ENCODE measurements at places on chromosomes 2 and 18.
A peak's percentile ranks its signal among the peaks of the same experiment; 100 is the strongest.

GRCh38 chr2:31522786-31523185 is 58.0 kb downstream of the SRD5A2 start:
- H3K27me3 ChIP-seq: peaks cover 46% of the 10 kb centered on the region
- H3K27ac ChIP-seq: no peak overlapping the region
- H3K36me3 ChIP-seq: no peaks in the 10 kb centered on the region

DNA sequence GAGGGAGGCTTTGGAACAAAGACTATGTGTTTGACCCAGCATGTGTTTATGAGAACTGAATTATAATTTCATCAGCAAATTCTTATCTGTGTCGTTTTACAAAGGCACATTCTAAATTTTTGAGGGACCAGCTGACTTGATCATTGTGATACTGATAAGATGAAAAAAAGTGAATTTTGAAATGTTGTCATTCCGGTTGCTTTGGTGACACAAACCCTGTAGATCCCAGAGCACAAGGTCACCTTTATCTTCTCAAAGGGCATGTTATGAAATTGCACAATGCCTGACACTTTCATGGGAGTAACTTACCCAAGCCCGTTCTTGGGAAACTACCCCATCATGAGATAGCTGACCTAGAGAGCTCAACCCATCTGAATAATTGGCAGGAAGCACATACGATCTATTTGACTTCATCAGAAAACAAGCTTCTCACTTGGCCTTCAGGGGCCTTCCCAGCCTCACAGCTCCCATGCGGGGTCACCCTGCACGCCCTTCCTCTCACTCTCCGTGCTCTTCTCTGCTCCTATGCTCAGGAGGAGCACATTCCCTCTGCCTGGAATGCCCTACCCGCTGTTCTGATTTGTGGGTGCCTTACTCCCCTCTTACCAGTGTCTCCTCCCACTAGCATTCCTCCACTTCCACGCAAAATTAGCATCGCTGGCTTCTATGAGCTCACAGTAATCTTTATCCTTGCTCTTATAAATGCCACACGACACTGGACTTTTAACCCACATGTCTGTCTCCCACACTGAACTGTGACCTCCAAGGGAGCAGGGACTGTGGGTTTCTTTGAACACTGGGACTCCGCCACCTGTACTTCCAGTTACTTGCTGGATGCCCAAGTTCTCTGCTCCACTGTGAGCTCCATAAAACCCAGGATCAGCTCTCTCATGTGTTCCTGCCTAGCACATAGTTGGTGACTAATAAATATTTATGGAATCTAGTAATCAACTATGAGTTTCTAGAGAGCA is 555.8 kb upstream of the ID2 start:
- H3K4me3 ChIP-seq: no peak overlapping the region
- H3K27me3 ChIP-seq: no peaks in the 10 kb centered on the region
- no peak for DNase-seq
- H3K4me1 ChIP-seq: no peaks in the 10 kb centered on the region
- H3K27ac ChIP-seq: no peak overlapping the region
- no peaks in the 10 kb centered on the region for H3K36me3 ChIP-seq

- no peak overlapping the region for H3K4me3 ChIP-seq
- no peak for DNase-seq
- no peaks in the 10 kb centered on the region for H3K4me1 ChIP-seq
- no peaks in the 10 kb centered on the region for H3K27me3 ChIP-seq
- no peaks in the 10 kb centered on the region for H3K36me3 ChIP-seq
These were observed 18.0 kb downstream of the LRP1B start for GRCh38 chr2:142112757-142113221.

DNA sequence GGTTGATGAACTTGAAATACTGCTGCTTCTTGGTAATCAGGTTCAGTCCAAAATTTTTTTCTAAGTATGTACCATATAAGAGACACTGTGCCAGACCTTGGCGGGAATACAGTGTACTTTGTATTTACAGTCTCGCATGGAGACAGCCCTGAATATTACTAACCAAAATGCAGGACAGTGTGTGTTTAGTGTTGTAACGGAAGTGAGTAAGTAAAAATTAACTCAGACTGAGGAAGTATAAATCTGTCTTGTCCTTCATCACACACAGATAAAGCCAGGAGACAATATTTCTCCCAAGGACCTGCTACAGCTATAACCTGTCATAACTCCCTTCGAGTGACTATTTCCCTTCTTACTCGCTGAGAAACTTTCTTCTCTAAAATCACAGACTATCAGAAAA is 76.9 kb downstream of the ACTR3 start:
- no peak for DNase-seq
- peak overlapping the region; percentile 24 for H3K27ac ChIP-seq
- H3K4me1 ChIP-seq: peaks cover 41% of the 10 kb centered on the region
- no peak overlapping the region for H3K4me3 ChIP-seq
- H3K36me3 ChIP-seq: no peaks in the 10 kb centered on the region

- no peak overlapping the region for H3K4me3 ChIP-seq
- H3K27me3 ChIP-seq: no peaks in the 10 kb centered on the region
- DNase-seq: no peak
- H3K27ac ChIP-seq: no peak overlapping the region
- H3K36me3 ChIP-seq: no peaks in the 10 kb centered on the region
- no peaks in the 10 kb centered on the region for H3K4me1 ChIP-seq
These were observed 62.9 kb downstream of the RPL31 start for GRCh38 chr2:101064868-101065549.

GRCh38 chr2:237154082-237154638 is 68.5 kb downstream of the COPS8 start:
- H3K27me3 ChIP-seq: peaks cover 20% of the 10 kb centered on the region
- H3K4me3 ChIP-seq: no peak overlapping the region
- H3K36me3 ChIP-seq: no peaks in the 10 kb centered on the region
- DNase-seq: peak; percentile 12
- H3K27ac ChIP-seq: no peak overlapping the region
- H3K4me1 ChIP-seq: no peaks in the 10 kb centered on the region

DNA sequence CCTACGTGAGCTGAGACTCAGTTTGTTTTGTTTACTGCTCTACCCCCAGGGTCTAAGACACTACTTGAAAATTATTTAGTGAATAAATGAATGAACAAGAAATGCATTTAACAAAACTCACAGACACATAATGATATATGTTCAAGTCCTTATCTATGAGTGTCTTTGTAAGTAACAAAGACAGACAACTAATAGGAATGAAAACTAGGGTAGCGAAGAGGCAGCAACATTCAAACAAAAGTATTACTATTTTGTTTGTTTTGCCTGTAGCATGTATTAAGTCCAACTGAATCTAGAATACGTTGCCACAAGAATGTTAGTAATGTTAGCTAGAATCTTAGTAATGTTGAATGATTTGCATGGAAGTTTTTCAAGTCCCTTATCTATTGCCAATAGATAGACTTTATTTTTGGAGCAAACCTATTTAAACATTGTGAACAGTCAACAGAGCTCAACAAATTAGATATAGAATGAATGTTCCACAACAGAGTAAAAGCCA is 144.8 kb upstream of the VWC2L start:
- H3K27me3 ChIP-seq: no peaks in the 10 kb centered on the region
- H3K4me1 ChIP-seq: no peaks in the 10 kb centered on the region
- no peak for DNase-seq
- H3K27ac ChIP-seq: no peak overlapping the region

- DNase-seq: no peak
- H3K4me3 ChIP-seq: no peak overlapping the region
These were observed 103.4 kb downstream of the ABI2 start for GRCh38 chr2:203431391-203432185.

DNA sequence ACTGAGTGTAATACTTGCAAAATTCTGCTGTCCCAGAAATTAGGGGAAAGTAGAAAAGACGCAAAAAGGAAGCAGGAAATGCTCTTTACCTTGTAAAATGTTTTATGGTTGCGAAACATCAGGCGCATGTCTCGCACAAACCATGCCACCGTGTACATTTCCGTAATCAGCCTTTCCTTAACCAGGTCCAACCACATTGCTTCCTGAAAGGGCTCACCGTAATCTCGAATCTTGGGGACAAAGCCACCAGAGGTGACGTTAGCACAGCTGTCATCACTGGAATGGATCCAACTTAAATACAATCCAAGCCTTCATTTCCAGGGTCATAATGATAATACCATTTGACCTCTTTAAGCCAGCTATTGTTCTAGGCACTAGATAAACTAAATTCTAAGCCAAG is 49.3 kb downstream of the SP110 start:
- peaks cover 32% of the 10 kb centered on the region for H3K36me3 ChIP-seq
- no peak for DNase-seq
- no peaks in the 10 kb centered on the region for H3K27me3 ChIP-seq
- no peaks in the 10 kb centered on the region for H3K4me1 ChIP-seq

- DNase-seq: no peak
- no peak overlapping the region for H3K4me3 ChIP-seq
- H3K27me3 ChIP-seq: no peaks in the 10 kb centered on the region
- peaks cover 12% of the 10 kb centered on the region for H3K4me1 ChIP-seq
- no peak overlapping the region for H3K27ac ChIP-seq
These were observed 160.9 kb downstream of the ZEB2 start for GRCh38 chr2:144358979-144359541.

- no peak overlapping the region for H3K27ac ChIP-seq
- H3K36me3 ChIP-seq: no peaks in the 10 kb centered on the region
- peaks cover 43% of the 10 kb centered on the region for H3K27me3 ChIP-seq
- no peak overlapping the region for H3K4me3 ChIP-seq
- peaks cover 8% of the 10 kb centered on the region for H3K4me1 ChIP-seq
These were observed 8.9 kb downstream of the TACR1 start for GRCh38 chr2:75190271-75190990.

GRCh38 chr2:177010861-177011260 is 201.7 kb upstream of the HNRNPA3 start:
- H3K27me3 ChIP-seq: peaks cover 15% of the 10 kb centered on the region
- no peak overlapping the region for H3K27ac ChIP-seq
- no peak for DNase-seq
- no peaks in the 10 kb centered on the region for H3K36me3 ChIP-seq

DNA sequence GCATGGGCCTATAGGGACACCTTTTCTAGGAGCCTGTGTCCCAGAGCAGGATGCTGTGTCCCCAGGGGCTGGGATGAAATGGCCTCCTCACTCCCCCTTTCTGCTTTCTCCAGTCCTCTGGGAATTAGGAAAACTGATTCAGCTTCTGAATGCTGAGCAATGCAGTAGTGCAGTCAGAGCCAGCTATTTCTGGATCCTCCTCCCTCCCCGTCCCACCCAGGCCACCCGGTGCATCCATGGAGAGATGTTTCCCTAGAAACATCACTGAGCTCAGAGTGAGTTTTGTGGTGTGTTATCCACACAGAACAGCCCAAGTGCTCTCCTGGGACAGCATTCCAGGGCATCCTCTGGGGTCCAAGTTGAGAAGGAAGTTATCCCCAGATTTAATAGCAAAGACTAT is 125.5 kb downstream of the LOXHD1 start:
- H3K27me3 ChIP-seq: peaks cover 17% of the 10 kb centered on the region
- H3K27ac ChIP-seq: no peak overlapping the region
- H3K4me3 ChIP-seq: no peak overlapping the region
- no peak for DNase-seq

- no peaks in the 10 kb centered on the region for H3K36me3 ChIP-seq
- no peak overlapping the region for H3K27ac ChIP-seq
- peaks cover 5% of the 10 kb centered on the region for H3K4me1 ChIP-seq
- H3K27me3 ChIP-seq: peaks cover 89% of the 10 kb centered on the region
These were observed 12.8 kb upstream of the GBX2 start for GRCh38 chr2:236180831-236181453.

- H3K4me3 ChIP-seq: no peak overlapping the region
- no peak overlapping the region for H3K27ac ChIP-seq
- H3K27me3 ChIP-seq: no peaks in the 10 kb centered on the region
- no peaks in the 10 kb centered on the region for H3K36me3 ChIP-seq
- no peaks in the 10 kb centered on the region for H3K4me1 ChIP-seq
These were observed 26.0 kb upstream of the AMMECR1L start for GRCh38 chr2:127911737-127912136.

- H3K27ac ChIP-seq: no peak overlapping the region
- no peak overlapping the region for H3K4me3 ChIP-seq
- no peaks in the 10 kb centered on the region for H3K4me1 ChIP-seq
- H3K27me3 ChIP-seq: peaks cover 29% of the 10 kb centered on the region
- no peaks in the 10 kb centered on the region for H3K36me3 ChIP-seq
- no peak for DNase-seq
These were observed 414.8 kb upstream of the ID2 start for GRCh38 chr2:8267048-8267447.

DNA sequence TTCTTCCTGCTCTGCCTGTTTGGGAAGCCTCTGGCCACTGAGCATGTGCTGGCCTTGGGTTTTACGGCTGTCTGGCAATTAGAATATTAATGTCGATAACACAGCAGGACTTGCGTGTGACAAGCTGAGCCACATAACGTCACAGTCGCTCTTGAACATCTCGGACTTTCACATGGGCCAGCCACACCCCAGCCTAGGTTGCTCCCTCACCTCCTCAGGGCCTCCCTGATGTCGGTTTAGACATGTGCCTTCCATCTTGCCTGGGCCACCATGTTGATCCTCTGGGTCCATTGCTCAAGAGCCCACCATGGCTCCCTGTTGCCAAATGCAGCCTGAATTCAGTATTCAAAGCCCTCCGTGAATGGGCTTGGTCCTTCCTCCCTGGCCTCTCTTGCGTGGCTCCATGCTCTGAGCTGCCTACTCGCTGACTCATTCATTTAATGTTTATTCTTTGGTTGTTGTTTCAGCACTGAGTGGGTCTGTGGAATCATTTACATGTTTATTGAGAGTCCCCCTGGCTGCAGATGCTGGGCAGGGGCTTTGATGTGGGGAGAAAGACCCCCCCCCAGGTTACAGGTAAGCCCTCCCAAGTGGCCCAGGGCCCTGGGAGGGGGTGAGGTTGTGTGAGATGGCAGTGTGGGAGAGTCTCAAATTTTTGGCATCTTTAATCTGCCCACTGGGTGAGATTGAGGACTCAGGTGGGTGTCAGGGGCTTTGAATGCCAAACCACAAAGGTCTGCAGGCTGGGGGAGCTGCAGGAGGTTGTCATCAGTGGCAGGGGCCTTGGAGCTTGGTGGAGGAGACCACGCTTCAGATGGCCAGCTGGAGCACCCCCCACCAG is 62.0 kb downstream of the ODC1 start:
- H3K4me3 ChIP-seq: no peak overlapping the region
- H3K27ac ChIP-seq: peak overlapping the region; percentile 97
- H3K4me1 ChIP-seq: peaks cover 62% of the 10 kb centered on the region
- no peaks in the 10 kb centered on the region for H3K36me3 ChIP-seq

- no peak overlapping the region for H3K4me3 ChIP-seq
- no peak for DNase-seq
- H3K4me1 ChIP-seq: no peaks in the 10 kb centered on the region
- H3K27me3 ChIP-seq: no peaks in the 10 kb centered on the region
- no peak overlapping the region for H3K27ac ChIP-seq
These were observed 358.2 kb upstream of the UBE2E3 start for GRCh38 chr2:180621941-180622918.

DNA sequence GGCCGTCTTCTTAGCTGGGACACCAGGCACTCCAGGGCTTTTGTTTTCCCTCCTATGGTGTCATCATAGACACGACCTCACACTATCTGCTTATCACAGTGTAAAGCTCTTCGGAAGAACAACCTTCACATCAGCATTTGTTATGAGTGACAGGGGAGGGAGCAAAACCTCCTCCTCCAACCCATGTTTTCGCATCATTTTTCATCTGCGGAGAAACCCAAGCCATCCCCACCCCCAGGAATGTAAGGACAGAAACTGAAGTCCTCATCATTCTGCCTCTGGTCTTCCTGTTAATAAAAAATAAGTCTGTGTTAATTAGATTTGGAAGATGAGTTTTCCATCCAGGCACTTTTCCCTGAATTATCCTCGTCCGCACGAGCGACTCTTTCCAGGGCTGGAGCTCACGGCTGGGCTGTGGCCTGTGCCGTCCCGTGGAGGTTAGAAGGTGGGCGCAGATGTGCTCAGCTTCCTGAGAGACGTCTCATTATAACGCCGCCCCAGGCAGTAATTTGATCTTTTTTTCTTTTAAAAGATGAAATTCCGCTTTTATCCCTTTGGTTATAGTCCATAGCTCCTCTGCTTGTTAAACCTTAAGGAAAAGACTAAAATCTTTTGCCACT is 101.6 kb upstream of the TMEM18 start:
- H3K4me1 ChIP-seq: no peaks in the 10 kb centered on the region
- no peak overlapping the region for H3K27ac ChIP-seq
- H3K4me3 ChIP-seq: no peak overlapping the region
- no peak for DNase-seq
- H3K36me3 ChIP-seq: no peaks in the 10 kb centered on the region
